Activated CD4-positive, CD25-positive, alpha-beta regulatory T cell treated with anti-CD3 and anti-CD28 coated beads, Interleukin-2, amount 50 U/mL, for 72 hours (primary cell): ENCODE measurements at places on chromosomes 4 and X.

GRCh38 chr4:78659264-78659663, 107.7 kb downstream of the ANXA3 start:
- DNase-seq = no peak

- no peak for DNase-seq
Observed at GRCh38 chr4:6231663-6232165, 31.4 kb upstream of the JAKMIP1 start.

GRCh38 chr4:184722798-184723197, 11.1 kb downstream of the CENPU start:
- no peak for DNase-seq

GRCh38 chr4:5124876-5125275, 73.6 kb downstream of the STK32B start:
- DNase-seq = no peak

DNA sequence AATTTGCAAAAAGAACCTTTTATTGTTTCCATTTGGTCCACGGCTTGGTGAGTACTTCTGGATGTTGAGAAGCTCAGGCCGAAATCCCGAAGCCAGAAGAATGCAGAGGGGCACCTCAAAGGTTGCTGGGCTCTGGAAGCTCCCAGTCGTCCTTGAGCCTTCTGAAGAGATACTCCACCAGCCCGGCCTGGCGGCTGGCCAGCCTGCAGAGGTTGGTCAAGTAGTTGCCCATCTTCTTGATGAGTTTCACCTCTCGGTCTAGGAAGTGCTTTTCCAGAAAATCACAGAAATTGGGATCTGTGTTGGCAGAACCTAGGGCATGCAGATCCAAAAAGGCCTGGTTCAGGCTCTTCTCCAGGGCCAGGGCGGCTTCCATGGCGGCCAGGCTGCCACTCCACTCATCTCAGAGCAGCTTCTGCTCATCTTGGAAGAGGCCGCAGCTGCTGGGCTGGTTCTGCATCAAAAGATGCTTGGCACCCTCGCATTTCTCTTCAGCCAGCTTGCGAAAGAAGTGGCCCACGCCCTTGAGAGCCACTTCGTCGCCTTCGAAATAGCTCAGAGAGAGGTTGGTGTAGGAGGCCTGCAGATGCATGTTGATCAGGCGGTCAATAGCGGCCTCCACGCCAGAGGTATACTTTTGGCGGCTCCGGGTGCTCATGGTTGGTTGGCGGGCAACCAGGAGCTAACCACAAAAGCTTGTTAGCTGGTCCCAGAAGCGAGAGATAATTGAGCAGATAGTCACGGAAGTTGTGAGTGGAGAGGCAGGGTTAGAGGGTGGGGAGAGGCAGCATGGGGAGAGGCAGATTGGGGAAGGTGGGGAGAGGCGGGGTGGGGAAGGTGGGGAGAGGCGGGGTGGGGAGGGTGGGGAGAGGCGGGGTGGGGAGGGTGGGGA, 76.5 kb upstream of the TSPAN7 start:
- DNase-seq = no peak

GRCh38 chr4:88965053-88965452, 91.9 kb downstream of the FAM13A start:
- DNase-seq = no peak

DNA sequence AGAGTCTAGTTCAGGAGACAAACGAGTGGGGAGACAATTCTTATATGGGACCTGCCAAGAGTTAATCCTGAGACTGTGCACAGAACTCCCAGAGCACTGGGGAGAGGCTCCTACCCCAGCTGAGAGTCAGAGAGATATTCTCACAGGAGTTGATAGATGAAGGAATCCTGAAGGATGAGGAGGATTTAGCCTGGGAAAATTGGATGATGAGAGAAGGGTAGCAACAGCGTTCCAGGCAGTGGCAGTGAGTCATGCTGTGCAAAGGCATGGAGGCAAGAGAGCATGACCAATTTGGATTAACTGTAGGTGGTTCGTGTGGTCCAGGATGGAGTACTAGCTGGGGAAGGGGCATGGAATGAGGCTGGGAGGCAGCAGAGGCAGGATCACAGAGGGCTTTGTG, 318.6 kb downstream of the LDB2 start:
- DNase-seq = no peak

DNA sequence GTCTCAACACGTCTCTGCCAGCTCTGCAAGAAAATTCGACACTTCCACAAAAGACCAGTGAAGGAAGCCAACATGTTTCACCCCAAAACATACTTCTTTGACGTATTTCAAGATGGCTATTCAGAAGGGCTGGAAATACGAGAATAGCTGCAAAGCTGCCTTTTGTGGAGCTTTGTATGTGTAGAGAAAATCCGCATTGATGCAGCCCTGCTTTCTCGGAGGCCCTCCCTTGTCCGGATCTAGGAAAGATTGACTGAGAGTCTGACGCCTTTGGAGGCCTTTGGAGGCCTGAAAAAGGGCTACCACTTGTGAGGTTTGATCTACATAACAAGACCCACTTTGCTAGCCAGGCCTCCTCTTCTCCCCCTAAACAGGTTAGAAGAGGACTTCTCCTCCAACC, 12.2 kb downstream of the SAT1 start:
- no peak for DNase-seq

DNA sequence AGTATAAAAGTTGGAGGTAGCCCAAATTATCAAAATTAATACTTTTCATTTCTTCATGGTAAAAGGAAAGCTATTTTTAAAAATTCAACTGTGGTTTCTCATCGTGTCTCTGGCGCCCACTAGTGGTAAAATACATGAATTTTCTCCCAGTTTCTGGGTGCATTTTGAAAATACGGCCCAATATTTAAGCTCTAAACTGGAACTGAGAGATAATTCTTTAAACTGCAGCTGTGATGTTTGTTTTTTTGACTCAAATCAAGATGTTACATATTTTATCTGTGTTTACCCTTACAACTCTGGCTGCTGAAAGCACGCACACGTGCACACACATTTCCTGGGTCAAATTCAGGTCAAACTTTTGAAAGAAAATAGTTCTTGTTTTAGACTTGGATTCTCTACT, 123.9 kb upstream of the ACSL4 start:
- DNase-seq = no peak

DNA sequence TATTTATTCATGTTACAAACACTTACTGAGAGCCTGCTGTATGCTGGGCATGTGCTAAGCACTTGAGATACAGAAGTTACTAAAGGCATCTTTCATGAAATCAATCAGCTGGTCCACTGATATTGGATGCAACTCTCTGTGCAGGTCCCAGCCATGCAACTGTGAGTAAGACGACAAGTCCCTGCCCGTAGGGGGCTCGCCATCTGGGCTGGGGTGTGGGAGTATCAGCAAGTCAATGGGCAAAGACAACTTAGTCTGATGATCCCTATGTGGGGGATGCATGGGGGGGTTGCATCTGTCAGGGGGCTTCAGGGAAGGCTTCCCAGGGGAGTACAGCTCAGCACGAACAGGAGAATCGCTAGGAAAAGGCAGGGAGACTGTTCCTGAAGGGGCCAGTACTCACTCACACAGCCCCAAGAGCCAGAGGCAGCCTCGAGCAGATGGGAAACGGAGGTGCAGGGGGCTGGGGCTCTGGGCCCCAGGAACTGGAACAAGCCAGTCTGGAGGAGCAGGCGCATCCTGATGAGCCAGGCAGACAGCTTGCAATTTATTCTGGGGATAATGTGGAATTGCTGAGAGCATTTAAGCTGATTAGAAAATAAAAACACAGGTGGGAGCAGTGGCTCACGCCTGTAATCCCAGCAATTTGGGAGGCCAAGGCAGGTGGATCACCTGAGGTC, 40.2 kb downstream of the CRMP1 start:
- DNase-seq = no peak

DNA sequence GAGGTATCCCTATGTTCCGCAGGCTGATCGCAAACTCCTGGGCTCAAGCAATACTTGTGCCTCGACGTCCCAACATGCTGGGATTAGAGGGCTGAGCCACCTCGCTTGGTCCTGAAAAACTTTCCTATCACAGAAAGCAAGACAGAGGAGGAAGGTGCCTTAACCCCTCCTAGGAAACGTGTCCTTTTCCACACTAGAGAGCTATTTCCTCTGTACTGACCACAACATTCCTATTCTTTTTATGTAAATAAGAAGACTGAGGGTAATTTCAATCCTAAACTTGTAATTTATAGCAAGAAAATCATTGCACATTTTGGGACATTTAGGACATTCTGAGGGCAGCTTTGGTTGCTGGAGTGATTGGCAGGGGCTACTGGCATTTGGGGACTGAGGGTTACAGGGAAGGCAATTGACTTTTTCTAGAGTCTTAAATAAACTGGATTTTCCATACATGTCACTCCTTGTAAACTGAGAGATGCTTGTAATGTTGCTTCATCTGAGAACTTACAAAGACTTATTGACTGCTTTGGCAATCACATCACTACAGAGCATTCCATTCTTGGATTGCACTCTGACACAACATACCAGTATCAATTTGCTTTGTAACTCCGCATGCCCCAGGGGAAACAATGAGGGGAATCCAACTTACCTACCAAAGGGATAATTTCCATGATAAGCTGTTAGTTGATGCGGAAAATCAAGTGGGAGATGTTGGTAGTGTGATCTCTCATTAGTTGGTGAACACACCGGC, 15.6 kb downstream of the XAGE3 start:
- no peak for DNase-seq
